Esophagus muscularis mucosa (tissue), 4 donors: ENCODE measurements at places on chromosomes 16 and 17. TPM values are rescaled to one million over a fixed set of nuclear protein-coding genes. Genes with fewer than 3 reads are reported as not detected.
A peak's percentile ranks its signal among the peaks of the same experiment; 100 is the strongest.

The WRAP53 gene
- total RNA-seq: 6.4 TPM

The CES1 gene
- total RNA-seq: 12.4 TPM

The KRTAP9-2 gene
- total RNA-seq: not detected

The NPTX1 gene
- 3.3 TPM for total RNA-seq

The NEK8 gene
- 0.83 TPM for total RNA-seq

The DNAH9 gene
- under 0.01 TPM for total RNA-seq

GRCh38 chr16:89973654-89974335 lies 25.2 kb downstream of the DEF8 start:
- no peak for DNase-seq

DNA sequence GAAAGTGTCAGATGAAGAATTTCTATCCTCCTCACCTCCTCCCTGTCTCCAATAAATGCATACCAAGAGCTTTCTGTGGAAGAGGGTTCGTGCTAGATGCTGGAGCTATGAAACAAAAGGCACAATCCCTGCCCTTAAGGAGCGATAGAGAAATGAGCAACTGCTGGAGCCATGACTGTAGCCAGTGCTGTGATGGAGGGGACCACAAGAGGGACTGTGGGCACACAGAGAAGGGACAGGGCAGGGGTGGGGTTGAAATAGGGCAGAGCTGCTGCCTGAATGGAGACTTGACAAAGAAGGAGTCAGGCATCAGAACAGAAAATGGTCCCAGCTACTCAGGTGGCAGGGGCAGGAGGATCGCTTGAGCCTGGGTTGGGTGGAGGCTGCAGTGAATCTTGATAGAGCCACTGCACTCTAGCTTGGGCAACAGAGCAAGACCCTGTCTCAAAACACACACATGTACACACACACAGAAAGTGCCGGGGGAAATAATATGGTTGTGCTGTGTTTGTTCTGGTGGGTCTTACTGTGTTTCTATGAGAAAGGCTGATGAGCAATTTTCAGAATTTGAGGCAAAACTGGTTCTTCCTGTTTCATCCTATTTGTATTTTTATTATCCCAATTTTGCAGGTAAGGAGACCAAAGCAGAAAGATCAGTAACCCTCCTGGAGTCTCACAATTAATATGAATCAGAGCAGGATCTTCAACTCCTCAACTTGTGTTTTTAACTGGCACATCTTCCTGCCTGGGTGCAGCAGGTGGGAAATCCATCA lies 16.5 kb downstream of the TMEM98 start:
- no peak for DNase-seq

DNA sequence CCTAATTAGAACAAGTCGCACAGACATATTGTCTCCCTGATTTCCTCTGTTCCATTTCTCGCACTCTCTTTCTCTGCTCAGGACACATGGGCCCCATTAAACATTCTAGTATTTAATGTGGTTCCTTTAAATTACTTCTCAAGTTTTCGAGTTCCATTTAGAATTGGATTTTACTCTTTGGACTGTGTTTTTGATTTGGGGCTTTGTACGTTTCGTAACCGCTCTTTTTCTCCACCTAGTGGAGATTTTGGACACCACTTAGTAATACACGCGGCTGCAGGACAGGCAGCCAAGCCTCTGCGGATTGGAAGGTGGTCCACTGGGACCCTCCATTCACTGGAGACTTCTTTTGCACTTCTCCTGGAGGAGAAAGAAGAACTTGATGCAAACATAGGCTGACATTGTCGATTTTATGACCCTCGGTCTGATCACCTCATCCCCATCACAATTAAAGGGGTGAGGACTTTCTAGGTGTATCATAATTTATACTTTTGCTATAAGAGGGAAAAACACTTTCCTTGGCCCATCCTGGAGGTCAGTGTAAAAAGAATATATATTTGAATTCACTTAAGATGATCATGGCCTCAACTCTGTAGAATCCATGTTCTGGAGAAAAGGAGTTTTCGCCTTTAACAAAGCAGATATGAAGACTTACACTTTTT lies 85.7 kb downstream of the NOG start:
- DNase-seq: no peak

DNA sequence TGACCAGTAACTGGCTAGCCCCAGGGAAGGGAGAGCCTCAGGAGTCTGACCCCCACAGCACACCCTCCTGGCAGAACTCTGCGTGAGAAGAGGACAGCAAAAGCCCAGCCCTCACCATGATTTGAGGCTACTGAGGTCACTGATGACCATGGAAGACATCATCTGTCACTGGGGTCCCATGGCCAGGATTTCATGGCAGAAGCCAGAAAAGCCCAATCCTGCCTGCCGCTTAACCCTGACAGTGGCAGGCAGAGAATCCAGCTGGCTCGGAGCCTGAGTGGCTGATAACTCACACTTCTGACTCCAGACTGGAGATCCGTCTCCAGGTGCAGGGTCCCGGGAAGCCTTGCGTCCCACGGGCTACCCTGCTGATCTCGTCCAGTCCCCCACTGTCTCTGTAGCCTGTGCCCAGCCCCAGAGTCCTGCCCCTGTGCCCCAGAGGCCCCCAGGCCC lies 17.5 kb downstream of the GRIN2C start:
- DNase-seq: no peak

DNA sequence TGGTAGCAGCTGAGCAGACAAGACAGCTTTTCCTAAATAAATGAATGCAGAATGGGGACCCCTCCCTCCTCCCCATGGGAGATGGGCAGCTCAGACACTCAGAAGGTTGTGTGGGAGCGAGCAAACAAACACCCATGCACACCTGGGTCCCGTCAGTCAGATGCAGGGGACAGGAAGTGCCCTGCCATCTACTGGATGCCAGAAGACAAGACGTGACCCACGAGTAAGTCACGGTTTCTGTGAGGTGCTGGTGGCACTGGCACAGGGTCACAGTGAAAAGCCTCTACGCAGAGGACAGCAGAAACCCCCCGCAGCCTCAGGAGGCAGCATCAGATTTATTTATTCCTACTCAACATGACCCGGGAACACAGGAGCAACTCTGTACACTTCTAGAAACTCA lies 8.4 kb downstream of the HBQ1 start:
- DNase-seq: no peak

DNA sequence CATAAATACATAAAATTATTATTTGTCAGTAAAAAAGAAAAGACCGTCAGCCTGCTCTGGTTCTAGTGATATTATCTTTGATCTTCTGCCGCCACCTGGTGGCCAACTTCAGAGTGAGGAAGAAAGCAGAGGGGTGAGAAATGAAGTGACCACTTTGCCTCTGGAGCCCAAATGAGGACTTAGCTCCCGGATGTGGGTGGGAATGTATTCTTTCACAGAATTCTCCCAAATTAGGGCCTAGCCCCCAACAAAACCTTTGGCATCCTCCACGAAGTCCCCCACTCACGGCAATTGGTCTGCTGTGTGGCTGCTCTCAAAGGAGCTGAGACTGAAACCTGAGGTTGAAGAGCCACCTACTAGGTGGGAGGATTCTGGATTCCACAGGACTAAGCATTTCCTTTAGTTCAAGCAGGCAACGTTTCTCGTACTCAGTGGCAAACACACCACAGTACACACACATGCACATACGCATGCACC lies 4.9 kb upstream of the ZNF267 start:
- DNase-seq: peak; percentile 96

DNA sequence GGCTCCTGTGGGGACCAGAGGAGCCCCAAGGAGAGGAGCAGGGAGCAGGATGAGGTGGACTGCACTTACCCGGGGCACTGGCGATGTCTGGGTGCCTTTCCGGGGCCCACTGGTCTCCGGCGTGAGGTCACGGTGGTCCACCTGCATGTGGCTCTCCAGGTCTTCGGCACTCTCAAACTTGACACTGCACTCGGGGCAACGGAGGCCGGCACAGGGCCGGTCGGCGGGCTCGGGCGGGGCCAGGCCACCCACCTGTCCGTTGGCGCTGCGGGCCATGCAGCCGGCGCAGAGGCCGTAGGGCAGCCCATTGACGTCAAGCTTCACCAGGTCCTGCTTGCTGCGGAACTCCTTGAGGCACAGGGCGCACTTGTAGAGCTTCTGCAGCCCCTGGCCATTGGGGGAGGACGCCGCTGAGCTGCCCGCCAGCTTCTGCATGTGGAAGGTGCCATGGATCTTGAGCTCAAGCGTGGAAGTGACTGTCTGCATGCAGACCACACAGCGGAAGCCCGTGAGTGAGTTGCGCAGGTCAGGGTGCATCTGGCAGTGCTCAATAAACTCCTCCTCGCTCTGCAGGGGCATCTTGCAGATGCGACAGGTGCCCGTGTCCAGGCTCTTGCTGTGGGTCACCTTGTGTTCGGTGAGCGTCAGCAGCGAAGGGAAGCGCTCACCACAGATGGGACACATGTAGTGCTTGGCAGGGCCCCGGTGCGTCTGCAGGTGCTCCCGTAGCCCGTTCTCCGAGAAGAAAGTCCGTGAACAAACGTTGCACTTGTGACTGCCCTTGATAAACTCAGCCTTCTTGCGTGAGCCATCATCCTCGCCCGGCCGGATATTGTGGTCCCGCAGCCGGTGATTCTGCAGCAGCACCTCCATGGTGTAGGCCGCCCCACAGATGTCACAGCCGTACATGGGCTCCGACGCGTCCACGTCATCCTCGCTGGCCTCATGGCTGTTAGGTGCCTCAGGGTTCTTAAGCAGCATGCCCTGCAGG lies 220.0 kb downstream of the ZNF423 start:
- DNase-seq: no peak

GRCh38 chr16:72066747-72067146 lies 3.7 kb downstream of the HPR start:
- no peak for DNase-seq

DNA sequence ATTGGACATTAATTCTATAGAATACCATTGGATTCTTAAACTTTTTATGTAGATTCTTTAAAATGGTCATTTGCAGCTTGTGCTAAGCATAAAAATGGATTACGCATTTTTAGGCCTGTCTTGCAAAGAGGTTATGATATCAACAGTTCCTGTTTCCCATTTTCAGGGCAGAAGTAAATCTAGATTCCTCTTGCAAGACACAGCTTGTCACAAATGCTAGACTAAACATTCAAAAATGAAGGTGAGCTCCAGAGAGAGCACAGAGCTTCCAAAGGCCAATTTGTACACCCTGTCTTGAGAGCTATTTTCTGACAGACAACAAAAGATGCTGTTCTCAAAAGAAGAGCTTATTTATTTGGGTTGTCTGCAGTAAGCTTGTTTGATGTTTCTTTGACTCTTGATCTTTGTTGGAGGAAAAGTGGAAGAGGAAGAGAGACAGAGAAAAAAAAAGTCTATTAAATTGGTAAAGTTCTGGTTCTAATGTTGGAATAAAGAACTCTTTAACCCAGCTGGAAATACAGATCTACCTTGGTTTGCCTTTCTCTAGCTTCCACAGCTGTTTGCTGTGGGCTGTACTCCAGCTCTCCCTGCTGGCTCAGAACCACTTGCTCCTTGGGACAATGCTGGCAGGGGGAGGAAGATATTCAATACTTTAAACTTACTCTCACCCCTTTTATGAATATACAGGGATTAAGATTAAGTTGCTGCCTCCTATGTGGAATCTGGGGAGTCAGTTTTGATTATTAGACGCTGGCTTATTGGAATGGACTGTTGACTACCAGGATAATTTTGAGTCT lies 651.8 kb downstream of the CDH11 start:
- DNase-seq: no peak

DNA sequence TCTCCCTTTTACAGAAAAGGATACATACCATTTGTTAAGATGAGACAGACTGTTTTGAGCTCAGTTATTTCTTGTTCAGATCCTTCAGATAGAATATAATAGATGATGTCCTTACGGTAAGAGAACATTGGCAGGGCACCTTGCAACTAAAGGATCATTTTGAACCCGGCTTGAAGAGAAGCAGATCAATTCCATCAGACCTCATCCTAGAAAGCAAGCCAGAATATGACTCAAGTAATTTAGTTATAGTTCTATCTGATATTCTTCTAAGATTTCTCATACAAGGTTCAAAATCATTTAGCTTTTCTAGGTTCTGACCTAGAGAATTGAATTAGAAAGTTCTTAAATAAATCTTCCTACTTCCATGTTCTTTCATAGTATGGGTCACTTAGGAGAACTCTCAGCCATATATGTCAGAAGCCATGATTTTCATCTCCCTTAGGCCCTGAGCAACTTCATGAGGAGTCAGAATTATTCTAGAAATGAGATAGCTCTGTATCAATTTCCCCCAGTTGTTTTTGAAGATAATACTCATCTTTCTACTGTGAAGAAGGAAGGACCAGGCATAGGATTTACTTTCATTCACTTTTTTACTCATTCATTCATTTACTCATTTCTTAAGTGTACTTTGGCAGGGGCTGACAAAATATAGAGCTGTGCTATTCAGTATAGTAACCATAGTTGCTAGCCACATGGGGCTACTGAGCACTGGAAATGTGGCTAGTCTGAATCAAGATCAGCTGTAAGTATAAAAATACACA lies 2.5 kb upstream of the CMTM1 start:
- DNase-seq: no peak
